NCI-H446 (cell line): ENCODE measurements at places on chromosomes 2 and 18.

DNA sequence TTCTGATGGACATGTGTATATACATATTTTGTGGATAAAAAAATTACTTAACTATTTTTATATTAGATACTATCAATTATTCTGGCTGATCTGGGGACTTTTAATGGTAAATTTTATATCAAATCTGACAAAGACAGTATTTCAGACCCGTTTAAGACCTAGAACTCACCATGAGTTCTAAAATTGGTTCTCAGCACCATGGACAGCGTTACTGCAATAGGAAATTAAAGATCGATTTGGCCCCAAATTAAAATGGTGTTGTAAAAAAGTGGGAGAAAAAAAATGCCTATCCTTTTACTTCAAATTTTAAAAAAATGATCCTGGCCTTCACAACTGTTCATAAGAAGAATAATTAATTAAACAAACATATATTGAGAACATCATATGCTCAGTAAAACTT is 919 bp upstream of the SCN2A start:
- DNase-seq, result no peak

DNA sequence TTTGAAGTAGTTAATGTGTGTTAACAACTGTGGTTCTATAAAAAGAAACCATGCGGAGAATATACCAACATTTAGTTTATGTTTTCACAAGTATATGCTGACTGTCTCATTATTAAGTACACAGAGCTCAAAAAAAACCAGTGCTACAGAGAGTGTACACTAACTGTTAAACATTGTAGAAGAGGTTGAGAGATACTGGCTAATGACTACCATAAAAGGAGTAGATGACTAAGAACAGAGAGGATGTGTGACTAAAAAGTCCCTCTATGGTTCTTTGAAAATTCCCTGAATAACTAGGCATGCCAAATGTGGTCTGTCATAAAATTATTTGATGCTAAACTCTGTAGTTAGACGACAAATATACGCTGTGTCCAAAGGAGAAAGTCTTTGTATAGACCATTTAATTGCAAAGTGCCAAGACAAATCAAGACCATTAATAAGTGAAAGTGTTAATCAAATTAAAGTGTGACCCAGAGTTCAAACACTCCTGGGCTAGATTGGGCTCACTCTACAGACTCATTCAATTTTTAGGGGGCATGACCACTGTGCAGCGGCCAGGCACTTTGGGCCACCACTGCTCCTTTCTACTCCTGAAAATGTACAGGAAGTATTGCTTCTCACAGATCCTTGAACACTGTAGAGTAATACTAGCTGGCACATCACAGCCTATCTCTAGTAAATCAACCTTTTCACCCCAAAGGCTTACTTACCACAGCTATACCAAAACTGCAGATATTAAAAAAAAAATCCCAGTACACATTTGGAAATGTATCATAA is 45.1 kb upstream of the SERTAD2 start:
- no peak for DNase-seq

- DNase-seq, result no peak
Measured at GRCh38 chr2:132662732-132663131, 7.3 kb downstream of the LYPD1 start.

DNA sequence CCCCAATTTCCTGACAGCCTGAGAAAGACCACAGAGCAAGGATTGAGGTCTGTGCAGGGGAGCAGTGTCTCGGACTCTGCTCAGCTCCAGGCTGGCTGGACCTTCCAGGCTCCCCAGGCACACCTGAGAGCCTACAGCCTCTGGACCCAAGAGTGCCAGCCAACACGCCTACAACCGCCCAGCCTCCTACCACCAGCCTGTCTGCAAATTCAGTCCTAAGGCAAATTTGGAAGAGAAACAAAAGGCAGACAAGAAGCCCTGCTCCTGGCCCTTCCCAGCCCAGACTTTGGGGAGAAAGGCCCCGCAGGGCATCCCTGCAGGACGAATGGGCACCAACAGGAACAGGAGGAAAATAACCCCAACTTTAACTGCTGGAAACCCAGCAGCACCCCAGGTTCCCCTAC is 1.9 kb downstream of the HS6ST1 start:
- DNase-seq, result no peak

DNA sequence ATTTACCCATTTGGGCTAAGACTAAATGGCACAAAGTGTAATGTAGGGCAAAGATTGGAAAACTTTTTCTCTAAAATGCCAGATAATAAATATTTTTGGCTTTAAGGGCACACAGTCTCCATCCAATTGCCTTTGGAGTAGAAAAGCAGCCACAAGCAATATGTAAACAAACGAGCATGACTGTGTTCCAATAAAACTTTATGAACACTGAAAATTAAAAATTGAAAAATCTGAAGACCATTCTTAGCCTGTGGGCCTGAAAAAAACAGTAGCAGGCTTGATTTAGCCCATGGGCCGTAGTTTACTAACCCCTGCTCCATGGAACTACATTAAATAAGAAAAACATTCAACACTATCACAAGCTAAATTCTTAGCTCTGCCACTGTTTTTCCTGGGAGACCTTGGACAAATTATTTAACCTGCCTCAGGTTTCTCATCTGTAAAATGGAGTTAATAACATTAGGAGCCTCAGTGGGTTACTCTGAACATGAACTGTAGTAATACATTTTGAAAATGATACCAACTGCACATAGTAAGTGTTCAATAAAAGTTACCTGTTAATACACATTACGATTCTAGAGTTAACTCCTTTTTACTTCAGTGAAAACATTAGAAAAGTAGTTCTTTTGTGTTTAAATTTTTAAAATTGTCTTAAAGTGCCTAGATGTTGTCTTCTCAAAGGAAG is 1.3 kb downstream of the IFIH1 start:
- no peak for DNase-seq

- DNase-seq, result no peak
Measured at GRCh38 chr2:230657462-230657861, 55.2 kb upstream of the CAB39 start.

GRCh38 chr2:233092432-233093165 is 32.5 kb downstream of the INPP5D start:
- no peak for DNase-seq

DNA sequence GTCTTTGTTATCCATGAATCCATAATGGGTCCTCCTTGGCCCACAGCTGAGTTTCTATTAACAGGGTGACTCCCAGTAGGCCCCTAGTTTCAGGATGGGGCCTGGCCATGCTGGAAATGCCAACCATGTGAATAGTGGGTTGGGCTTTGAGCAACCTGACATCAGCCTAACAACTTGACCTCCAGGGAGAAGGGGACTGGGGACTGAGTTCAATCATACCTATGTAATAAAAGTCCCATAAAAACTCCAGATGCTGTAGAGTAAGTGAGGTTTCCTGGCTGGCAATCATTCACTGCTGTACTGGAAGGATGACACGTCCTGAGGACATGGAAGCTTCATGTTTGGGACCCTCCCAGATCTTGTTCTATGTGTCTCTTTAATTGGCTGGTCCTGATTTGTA is 7.9 kb downstream of the REV1 start:
- DNase-seq, result no peak

- no peak for DNase-seq
Measured at GRCh38 chr2:17573085-17573803, 32.7 kb downstream of the VSNL1 start.

DNA sequence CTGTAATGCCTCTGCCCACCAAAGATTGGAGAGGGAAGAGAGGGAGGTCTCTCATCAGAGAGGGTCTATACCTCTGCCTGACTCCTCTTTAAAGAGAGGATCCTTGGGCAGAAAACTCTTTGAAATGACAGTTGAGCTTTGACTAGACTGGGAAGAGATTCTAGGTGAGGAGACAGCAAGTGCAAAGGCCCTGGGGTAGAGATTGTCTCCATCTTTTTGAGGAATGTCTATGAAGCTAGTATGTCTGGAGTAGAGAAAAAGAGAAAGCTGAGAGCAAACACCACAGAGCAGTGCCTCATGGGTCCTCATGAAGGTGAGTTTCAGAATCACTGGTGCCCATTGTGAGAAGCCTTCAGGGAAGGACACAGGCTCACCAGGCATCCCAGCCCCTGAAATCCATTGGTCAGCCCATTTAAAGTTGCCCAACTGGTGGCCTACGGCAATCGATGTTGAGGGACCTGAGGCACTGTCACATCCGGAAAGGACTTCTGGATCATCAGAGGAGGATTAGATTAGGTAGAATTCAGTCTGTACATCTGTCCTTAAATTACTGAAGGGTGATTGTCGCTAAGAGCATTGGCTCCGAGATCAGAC is 31.5 kb downstream of the LBH start:
- DNase-seq, result no peak

DNA sequence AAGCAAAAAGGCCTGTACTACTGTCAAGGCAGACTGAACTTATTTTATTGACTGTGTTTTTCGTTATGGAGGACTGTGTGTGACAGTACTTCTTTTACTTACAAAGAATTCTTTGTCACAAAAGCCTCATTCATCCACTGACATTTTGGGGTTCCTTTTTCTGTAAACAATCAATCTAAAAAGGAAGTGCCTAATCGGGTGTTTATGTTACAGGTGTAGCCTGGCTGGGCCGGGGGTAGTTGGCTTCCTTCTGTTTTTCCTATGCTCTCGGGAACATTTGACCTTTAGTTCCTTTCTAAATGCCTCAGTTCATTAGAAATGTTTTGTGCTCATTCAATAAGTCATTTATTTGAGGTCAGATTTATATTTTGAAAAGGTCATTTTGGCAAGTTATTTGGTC is 8.3 kb downstream of the ZCCHC2 start:
- no peak for DNase-seq

- peak; percentile 47 for DNase-seq
Measured at GRCh38 chr2:121088251-121089165, 196.5 kb downstream of the TFCP2L1 start.
